Upper lobe of left lung (tissue), 6 donors: ENCODE measurements at places on chromosomes 12 and 14. TPM values are rescaled to one million over a fixed set of nuclear protein-coding genes. Genes with fewer than 3 reads are reported as not detected.

- DNase-seq = peak; percentile 27
These were observed 22.9 kb upstream of the CATSPERB start for GRCh38 chr14:91754819-91755218.

The ESPL1 gene
- 5.3 TPM for total RNA-seq

- no peak for DNase-seq
These were observed 1.3 kb upstream of the ERGIC2 start for GRCh38 chr12:29382251-29382650.

DNA sequence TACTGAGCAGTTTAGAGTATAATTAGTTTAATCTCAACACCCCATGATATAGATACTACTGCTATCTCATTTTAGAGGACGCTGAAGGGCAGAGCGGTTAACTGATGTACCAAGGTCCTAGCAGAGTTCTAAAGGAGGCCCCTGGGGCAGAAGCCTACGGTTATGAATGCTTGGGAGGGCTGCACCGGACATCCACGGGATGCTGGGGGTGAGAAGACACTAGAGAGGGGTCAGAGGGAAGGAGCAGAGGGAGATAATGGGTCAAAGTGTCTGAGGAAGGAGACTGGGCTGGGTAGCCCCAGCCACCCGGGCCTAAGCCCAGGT lies 1.6 kb upstream of the ACTR6 start:
- DNase-seq = no peak

GRCh38 chr12:16984484-16984883 lies 378.5 kb upstream of the LMO3 start:
- no peak for DNase-seq

DNA sequence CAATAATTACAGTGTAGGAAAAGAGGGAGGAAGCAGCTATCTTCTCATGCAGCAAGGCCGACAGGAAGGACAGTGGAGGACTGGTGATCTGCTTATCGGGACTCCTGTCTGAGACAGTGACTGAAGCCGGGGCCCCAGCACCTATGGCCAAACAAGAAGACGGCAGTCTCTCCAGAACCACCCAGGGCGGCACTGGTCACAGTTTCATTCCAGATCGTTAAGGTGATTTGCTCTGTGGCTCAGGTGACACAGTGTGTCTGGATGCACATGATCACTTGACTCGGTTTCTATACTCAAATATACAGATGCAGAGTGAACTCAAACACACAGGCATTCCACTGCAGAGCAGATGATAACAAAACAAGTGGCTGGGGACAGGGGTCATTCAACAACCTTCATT lies 52.1 kb upstream of the CORO1C start:
- no peak for DNase-seq

DNA sequence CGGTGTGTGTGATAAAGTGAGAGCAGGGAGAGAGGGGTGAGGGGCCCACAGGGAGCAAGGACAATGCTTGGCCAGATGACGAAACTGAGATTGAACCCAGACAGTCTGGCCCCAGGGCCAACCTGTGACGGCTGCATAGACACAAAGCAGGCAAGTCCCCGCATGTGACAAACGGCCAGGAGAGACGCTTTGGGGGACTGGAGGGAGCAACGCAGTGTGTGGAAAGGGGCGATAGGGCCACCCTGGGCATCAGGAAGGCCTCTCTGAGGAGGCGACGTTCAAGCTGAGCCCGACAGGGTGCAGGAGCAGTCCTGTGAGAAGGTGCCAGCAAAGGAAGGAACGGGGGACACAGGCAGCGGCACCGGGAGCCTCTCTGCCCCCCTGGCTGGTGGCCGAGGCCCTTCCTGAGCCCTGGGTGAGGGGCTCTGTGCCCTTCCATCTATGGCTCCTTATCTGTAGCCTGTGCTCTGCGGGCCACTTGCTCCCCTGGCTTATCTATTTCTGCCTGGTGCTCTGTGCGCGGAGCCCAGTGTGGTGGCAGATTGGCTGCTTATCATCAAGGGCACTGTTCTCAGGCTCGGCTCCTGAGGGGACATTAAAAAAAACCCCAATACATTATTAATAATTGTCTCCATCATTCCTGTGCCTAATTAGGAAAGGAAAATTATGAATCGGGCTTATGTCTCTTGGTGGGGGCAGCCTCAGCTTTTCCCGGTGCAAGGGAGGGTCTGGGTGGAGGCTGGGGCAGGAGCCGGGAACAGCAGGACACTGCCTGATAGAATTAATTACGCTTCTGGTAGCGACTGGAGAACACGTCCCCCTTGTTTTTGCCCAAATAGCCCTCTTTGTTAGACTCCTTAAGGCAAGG lies 39.8 kb downstream of the PRIMA1 start:
- DNase-seq = no peak

- no peak for DNase-seq
These were observed 50.1 kb downstream of the KLRG1 start for GRCh38 chr12:9039397-9039977.

DNA sequence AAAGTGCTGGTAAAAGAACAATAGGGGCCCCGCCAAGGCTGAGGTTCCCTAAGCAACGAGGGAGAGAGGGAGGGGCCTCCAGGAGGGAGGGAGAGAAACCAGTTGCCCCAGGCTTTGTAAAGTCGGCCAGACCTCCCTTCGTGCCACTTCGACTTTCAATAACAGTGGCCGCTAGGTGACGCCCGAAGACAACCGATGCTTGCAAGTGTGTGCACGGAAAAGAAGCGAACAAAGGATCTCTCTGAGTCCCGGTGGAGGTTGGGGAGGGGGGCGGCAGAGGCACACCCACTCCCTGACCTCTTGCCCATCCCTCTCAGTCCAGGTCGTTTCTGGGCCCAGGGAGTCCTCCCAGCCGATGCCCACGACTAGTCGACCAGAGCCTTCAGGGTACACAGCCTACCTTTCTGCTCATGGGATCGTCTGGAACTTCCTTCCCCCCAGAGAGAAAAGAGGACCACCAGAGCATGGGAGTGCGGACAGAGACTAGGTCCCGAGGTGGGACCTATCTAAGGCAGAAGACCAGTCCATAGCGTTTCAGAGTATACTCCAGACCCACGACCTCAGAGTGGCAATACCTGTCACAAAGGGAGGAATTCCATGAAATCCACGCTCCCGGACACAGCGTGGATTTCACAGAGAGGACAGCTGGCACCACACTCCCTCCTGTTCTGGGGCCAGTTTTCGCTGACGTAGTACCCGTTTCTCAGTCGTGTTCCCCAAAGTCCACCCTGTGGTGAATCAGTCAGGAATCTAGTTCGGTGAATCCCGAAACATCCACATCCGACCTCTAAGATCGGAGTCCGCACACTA lies 262.7 kb upstream of the ALG10B start:
- peak; percentile 37 for DNase-seq

The CCDC177 gene
- total RNA-seq = not detected

- DNase-seq = no peak
These were observed 66.1 kb upstream of the CRY1 start for GRCh38 chr12:107159384-107159900.

DNA sequence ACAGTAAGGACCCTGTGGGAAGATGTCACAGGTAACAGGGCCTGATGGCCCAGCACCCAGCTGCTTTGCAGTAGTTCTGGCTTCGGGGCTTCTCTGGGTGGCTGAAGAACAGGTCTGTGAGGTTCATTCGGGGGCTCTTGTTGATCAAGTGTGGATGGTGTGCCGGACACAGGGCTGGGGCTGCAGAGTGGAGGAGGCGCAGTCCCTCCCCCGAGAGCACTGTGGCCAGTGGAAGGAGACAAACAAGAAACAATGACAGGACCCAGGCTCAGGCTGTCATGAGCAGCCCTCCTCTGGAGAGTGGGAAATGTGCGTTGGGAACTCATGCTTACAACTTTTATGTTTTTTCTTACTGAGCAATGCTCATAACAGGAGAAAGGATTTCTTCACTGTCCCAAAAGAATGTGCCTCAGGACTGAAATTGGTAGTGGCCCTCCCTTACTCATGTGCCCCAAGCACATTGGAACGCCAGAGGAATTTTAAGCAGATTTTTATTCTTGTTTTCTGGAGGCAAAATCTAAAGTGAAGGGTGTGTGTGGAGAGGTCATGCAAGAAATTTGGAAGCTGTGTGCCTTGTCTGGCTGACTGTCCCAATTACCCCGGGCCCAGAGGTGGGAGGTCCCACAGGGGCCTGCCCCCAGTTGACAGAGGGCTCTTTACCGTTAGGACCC lies 233.8 kb downstream of the CACNA1C start:
- no peak for DNase-seq

- DNase-seq = peak; percentile 84
These were observed 56.3 kb downstream of the SPTB start for GRCh38 chr14:64823305-64823861.

The MGP gene
- total RNA-seq = 47.1 TPM

DNA sequence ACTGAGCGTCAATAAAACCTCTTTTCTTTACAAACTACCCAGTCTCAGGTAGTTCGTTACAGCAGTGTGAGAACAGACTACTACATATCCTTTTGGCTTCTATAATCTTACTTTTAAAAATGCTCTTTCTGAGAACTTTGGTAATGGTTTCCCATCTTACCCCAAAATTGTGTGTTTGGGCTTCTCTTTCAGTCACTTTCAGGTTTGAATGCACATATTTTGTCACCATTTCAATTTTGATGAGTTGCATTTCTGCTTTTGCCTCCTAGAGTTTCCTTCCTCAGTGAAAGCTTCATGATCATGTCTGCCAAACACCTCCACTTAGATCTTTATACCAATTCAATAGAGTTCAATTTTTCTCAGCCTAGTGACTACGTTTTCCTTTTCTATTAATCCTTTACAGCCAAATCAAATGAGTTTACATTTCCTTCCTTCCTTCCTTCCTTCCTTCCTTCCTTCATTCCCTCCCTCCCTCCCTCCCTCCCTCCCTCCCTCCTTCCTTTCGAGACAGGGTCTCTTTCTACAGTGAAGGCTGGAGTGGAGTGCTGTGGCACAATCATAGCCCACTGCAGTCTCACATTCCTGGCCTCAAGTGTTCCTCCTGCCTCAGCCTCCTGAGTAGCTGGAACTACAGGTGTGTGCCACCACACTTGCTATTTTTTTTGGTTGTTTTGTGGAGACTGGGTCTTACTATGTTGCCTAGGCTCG lies 124.9 kb downstream of the BCAT1 start:
- no peak for DNase-seq

- DNase-seq = peak; percentile 20
These were observed 66.5 kb upstream of the DIO3 start for GRCh38 chr14:101494826-101495225.

DNA sequence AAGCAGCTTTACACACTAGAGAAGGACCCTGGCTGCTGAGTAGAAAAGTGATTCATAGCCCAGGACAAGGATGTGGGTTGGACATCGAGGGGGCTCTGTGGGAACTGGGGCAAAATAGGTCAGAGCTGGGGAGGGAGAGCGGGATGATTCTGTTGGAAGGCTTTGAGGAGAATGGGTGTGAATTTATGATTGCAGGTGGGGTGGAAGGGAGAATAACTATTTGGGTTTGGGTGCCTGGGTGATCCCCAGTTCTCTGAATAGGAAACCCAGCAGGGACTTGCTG lies 13.1 kb downstream of the SERPINA3 start:
- DNase-seq = no peak

DNA sequence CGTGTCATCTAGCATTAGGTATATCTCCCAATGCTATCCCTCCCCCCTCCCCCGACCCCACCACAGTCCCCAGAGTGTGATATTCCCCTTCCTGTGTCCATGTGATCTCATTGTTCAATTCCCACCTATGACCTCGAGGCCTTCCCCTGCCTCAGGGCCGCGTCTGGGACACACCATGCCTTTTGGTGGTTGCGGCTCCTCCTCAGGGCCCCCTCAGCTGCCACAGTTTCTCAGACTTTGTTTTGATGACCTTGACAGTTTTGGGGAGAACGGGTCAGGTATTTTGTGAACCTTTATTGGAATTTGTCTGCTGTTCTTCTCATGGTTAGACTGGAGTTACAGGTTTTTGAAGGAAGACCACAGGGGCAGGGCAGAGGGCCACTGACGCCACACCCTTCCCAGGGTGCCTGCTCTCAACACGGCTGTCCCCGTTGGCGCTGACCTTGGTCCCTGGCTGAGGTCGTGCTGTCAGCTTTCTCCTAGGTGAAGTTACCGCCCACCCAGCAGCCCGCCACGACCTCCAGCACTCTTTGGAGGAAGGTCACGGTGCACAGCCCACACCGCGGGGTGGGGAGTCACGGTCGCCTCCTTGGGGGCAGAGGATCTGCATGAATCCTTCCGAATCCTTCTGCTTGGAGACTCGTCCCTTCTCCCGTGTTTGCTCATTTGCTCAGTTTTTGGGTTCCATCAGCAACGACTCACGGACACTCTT lies 130.5 kb downstream of the KIF26A start:
- DNase-seq = peak; percentile 56

DNA sequence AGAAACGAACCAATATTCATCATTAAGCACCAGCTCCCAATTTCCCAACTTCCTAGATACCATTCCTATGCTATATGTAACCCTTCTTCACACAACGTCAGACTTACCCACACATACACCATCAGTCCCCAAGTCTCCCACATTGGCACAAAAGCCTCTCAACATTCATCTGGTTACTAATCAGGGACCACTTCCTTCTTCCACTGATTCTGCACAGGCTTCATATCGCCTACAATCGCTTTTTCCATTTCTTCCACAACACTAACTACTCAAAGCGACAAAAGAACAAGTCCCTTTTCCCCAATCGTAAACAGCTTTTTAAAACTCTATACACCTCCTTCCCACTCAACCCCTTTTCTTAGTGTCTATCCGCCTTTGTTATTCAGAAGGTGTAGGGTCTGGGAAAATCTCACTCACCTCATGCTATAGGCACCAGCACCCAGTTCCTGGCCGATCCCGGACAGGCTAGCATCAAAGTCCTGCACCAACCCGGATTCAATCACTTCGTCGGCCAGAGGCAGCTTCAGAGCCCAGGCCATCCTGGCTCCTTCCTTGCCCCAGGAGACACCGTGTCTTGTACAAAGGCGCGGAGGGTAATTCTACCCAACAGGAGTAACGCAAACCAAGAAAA lies 936 bp downstream of the TFCP2 start:
- DNase-seq = no peak

The C3AR1 gene
- total RNA-seq = 54.1 TPM

- no peak for DNase-seq
These were observed 3.7 kb downstream of the DEPDC4 start for GRCh38 chr12:100263131-100263530.

The FSCB gene
- total RNA-seq = 0.29 TPM

- no peak for DNase-seq
These were observed 213.5 kb upstream of the KRR1 start for GRCh38 chr12:75724928-75725312.

The GPR132 gene
- 3.0 TPM for total RNA-seq

The ADAM21 gene
- 0.39 TPM for total RNA-seq

The DDX54 gene
- 81.5 TPM for total RNA-seq

The C1QL4 gene
- not detected for total RNA-seq

- DNase-seq = no peak
These were observed 66.5 kb downstream of the BHLHE41 start for GRCh38 chr12:26058308-26058707.

The HELB gene
- 3.4 TPM for total RNA-seq
